ENCODE measurements at places on chromosomes 3 and 15. TPM values are rescaled to one million over a fixed set of nuclear protein-coding genes. Genes with fewer than 3 reads are reported as not detected.

DNA sequence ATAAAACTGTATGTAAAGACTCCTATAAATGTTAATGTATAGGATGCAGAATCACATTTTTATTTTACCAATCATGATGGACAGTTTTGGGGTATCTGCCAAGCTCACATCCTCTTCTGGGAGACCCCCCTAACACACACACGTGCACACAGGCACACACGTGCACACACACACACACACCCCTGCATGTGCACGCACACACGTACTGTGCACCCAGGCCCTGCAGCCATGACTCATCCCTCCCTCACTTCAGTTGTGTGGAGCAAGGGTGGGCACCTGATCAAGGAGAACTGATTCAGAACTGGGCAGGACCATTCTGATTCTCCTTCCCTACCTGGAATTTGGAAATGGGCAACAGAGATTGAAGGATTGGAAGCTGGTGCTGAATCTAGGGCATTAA is 16.0 kb upstream of the MINDY4B start:
- DNase-seq, result no peak

- no peak for DNase-seq
Observed at GRCh38 chr3:174529298-174529697, 329.8 kb upstream of the NAALADL2 start.

GRCh38 chr15:66899555-66900350 is 165.6 kb upstream of the SMAD3 start:
- no peak for DNase-seq

- DNase-seq, result no peak
Observed at GRCh38 chr3:8937064-8938020, 25.9 kb downstream of the RAD18 start.

DNA sequence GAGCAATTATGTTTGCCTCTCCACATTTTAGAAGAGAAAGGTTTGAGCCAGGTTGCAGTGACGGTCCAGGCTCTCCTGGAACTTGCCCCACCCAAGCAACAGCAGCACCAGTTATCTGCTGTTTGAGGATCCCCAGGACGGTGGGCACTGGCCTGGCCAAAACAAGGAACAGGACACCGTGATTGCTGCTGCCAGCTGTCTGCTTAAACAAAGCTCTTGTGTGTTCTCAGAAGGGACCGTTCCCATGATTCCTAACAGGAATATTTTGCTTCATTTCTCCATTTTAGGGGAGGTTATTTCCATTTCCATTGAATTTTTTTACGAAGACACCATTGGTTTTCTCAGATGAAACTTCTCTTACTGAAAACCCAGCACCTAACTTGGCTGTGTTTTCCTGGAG is 66.4 kb upstream of the RPL35A start:
- no peak for DNase-seq

FRMD5 gene
- total RNA-seq, result 25.5 TPM

ZCWPW2 gene
- 1.2 TPM for total RNA-seq

DGKG gene
- 25.1 TPM for total RNA-seq

PARP9 gene
- 14.5 TPM for total RNA-seq
